ENCODE measurements at places on chromosomes 5 and 9.
A peak's percentile ranks its signal among the peaks of the same experiment; 100 is the strongest.

- no peak for DNase-seq
These were observed 38.4 kb downstream of the LMX1B start for GRCh38 chr9:126652140-126652582.

DNA sequence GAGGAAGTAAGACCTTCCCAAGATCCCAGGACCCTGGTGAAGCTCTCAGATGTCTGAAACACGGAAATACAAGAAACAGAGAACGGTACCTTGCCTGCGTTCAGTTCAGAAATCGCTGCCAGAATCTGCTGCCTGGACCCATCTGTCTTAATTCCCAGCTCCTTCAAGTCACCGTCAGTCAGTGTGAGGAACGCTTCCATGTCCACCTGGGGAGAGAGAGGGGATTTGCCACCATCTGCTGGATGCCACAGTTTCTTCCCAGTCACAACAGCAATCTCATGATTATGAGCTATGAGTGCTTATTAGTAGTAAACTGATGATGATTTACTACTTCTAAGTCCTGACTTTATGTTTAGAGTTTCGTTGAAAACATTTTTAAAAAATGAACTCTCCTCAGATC, 36.7 kb upstream of the GABBR2 start:
- DNase-seq = no peak

DNA sequence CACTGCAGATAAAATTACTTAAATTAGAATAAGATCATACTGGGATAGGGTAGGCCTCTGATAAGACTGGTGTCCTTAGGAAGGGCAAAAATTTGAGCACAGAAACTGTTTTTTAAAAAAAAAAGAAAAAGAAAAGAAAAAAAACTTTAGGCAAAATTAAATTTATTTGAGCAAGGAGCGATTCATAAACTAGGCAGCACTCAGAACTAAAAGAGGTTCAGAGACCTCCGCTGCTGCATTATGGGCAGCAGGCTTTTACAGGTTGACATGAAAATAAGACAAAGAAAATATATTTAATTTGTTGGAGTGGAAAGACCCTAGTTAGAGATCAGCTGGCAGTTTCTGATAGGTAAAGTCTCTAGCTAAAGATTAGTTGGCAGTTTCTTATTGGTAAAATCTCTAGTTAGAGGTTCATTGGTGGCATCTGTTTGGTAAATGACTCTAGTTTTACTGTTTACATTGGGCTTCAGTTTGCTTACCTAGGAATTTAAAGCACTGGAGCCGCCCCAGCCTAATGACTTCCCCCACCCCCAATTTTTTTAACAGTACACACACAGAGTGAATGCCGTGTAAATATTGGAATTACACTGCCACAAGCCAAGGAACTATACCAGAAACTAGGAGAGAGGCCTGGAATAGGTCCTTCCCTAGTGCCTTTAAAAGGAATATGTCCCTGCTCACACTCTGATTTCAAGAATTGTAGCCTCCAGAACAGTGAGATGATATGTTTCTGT, 4.5 kb upstream of the PLPP6 start:
- no peak for DNase-seq

DNA sequence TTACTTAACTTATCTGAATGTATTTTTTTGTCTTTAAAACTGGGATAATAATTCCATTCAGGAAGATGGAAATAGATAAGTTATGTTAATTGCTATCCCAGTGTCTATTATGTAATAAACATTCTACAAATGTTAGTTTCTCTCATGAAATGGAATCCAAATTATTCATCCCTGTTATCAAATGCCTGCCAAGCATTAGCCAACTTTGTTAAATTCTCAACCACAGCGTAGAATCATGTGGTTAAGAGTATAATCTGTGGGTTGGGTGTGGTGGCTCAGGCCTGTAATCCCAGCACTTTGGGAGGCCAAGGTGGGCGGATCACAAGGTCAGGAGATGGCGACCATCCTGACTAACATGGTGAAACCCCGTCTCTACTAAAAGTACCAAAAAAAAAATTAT, 912.9 kb upstream of the SEMA6A start:
- no peak for DNase-seq

DNA sequence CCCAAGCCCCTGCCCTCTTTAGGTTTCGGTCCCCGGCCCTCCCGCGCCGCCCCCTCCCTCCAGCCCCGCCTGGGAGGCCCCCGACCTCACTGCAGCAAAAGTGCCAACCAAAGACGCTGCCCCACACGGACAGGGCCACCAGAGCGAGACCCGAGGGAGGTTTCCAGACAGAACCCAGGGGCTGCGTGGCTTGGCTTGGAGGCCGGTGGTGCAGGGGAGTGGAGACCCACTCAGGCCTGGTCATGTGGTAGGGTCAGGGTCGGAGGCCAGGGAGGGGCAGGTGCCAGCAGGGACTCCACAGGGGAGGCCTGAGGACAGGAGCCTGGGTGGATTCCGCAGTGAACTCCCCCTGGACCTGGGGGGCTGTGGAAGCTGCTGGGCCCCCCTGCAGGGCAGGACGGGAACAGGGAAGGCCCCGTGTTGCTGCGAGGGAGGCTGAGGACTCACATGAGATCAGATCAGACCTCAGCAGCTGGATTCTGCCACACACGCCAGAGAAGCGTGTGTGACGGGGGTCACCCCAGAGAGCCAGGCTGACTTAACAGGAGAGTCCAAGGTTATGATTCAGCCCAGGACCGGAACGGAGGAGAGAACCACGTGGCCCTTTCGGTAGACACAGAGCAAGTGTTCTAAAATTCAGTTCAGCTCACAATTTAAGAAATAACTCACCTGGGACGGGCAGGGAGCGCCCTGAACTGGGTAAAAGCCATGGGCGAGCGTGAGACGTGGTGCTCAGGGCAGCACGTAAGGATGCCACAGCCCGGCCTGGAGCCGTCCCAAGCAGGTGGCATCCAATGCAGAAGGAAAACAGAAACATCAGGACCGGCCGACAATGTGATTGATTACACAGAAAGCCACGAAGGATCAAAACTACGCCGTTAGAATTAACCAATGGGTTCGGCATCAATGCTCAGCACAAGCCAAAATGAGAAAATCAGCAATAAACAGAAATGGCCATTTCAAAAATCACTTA, 38.9 kb downstream of the EXD3 start:
- no peak for DNase-seq

DNA sequence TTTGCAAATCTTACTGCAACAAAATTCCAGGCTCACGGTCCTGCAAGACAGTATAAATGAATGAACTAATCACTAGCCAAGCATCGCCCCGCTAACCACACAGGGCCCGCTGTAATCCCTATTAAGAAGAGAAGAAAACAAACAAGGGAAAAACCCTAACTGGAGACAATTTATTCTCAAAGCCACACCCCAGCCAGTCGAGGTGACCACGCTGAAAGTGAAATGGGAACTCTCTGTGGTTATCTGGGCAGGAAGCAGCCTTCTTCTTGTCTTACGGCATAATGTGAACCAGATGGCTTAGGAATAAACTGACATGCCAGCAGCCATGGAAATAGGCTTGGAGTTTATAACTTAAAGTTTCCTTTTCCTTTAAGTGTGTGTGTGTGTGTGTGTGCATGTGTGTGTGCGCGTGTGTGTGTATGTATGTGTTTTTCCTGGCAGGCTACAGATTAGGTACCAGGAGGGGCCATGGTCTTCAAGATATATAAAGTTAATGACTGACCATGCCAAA, 120.2 kb downstream of the SEMA6A start:
- peak; percentile 84 for DNase-seq

DNA sequence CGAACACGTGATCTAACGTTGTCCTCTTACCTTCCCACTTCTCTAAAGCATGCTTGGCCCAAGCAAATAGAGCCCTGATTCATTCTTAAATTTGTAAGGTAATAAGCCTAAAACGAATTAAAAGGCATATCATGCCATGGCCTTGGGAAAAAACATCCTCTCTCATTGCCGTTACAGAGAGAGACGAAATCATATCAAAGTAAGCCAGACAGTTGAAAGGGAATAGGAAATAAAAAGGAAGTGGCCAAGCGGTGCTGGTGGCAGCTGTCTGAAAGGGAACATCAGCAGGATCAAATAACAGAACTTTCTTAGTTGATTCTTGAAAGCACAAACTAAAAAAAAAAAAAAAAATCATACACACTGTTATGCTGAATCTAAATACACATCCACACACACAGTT, 49.1 kb upstream of the CDH6 start:
- DNase-seq = no peak

GRCh38 chr9:134223091-134223490, 58.7 kb upstream of the RNU6ATAC start:
- no peak for DNase-seq

DNA sequence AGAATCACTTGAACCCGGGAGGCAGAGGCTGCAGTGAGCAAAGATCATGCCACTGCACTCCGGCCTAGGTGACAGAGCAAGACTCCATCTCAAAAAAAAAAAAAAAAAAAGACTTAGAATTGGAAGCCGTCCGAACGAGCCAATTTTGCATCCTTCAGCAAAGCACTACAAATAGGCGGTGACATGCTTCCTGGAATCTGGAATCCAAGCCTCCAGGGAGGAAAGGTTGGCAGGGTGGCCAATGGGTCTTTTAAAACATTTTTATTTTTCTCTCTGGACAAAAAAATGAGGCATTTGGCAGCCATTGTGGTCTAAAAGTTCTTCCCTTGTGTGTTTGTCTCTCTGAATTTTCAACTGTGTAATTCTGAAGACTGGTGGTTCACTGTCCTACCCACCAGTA, 26.4 kb downstream of the GGTA1 start:
- no peak for DNase-seq

Measured in cardiac fibroblast (primary cell).